ENCODE measurements at places on chromosomes 4 and X.

DNA sequence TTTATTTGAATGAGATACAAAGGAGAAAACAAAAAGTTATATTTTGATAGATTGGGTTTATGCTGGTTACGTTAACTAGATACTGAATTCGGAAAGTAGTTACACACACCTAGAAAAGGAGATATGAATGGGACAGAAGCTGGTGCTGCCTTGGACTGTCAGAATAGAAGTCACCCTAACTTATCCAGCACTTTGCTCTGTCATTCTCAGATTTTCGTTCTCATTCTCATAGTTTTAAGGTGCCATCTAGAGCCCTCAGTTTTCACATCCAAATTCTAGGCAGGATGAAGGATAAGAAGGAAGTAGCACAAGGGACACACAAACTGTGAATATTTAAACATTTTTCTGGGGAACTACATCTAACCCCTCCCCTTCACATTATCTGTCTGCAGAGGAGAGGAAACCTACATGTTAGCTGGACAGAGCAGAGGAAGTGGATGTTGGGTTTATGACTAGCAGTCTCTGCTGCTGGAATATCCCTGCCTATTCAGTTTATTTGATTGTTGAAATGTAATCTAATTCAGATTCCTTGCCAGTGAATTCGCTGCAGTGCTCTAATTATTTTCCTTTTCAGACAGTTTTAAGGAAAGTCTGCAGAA is 521.9 kb downstream of the FAT4 start:
- DNase-seq = no peak

DNA sequence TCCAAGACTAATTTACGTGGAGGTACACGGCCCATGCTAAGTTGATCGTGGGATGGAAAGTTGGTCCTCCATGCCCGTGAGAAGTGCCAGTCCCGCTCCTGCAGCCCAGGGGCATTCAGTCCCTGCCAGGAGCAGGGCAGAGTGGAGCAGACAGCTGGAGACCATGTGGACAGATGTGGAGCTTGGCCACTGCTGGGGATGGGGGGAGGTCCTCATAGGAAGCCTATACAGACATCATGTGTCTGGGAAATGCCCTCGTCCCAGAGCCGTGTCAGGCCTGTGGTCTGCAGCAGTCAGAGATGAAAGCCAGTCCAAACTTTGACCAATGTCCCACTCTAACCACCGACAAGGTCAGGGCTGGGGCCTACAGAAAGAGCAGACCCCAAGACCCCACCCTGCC is 118.4 kb downstream of the CPZ start:
- no peak for DNase-seq

- no peak for DNase-seq
Measured at GRCh38 chr4:28792917-28793597, 1927.1 kb upstream of the PCDH7 start.

DNA sequence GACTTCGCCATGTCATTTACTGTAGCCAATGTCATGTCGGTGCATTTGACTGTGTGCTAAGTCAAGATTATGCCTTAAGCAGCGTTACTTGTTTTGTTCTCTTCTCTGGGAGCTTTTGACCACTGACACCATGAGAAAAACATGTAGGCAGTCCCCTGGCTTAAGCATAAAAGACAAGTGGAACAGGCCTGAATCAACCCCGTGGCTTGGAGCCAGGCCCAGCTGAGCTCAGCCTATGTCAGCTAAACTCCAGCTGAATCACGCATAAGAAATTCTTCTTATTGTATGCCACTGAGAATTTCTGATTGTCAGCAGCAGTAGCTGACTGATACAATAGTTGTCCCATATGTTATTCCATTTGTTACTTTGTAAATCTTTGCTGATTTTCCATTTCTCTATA is 261.9 kb downstream of the CBLL2 start:
- DNase-seq = no peak

- DNase-seq = no peak
Measured at GRCh38 chrX:28379103-28379502, 208.1 kb upstream of the IL1RAPL1 start.
